ENCODE measurements at places on chromosomes 7 and 10.

- DNase-seq = no peak
Observed at GRCh38 chr7:30745261-30745941, 6.5 kb upstream of the INMT start.

GRCh38 chr10:113776553-113776952, 25.1 kb downstream of the PLEKHS1 start:
- no peak for DNase-seq

DNA sequence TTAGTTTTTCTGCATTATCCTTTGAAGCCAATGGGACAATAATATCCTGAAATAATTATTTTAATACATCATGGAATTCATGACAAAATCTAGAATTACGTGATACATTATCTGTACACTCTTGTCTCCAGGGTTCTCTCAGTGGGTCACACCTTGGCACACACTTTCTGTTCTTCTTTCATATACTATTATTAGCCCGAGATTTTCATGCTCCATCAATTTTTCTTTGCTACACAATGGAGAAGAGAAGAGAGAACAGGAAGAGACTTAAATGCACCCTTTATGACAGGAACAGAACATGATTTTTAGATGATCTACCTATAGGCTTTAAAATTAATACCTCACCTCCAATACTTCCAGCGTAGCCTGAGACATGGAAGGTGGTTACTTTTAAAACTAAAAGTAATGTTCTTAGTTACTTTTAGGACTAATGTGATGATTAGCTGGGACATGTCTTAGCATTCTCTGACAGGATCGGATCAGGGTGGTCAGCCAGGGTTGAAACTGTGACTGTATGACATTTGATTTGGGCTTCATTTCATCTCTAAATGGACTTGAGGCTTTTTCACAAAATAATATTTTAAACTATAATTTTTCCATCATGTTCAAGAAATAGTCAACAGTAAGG, 148.2 kb upstream of the WNT16 start:
- DNase-seq = no peak

DNA sequence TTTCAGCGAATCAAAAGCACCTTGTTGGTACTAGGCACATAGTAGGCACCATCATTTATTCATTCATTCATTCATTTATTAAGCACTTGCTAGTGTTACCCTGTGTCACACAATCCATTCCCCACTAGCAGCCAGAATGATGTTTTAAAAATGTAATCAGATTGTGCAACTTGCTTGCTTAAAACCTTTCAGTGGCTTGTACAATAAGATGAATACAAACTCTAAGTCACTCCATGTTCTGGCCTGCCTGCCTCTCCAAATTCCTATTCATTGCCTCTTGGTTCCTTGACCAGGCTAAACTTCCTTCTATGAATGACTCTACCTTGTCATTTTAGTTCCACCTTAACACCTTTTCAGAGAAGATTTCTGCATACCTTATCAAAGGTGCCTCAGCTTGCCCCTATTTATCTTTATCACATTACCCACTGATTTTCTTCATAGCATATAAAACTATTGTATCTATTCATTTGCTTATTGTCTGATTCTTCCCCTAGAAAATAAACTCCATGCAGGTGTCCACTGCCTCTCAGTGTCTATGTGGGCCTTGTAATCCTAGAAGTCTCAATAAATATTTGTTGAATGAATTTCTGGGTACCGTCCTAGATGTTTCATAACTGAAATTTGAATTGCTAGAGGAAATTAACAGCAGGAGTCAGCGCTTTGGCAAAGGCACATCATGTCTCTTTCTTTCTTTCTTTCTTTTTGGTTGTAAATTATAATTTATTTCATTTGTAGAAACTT, 169.5 kb downstream of the TMEM26 start:
- DNase-seq = no peak

DNA sequence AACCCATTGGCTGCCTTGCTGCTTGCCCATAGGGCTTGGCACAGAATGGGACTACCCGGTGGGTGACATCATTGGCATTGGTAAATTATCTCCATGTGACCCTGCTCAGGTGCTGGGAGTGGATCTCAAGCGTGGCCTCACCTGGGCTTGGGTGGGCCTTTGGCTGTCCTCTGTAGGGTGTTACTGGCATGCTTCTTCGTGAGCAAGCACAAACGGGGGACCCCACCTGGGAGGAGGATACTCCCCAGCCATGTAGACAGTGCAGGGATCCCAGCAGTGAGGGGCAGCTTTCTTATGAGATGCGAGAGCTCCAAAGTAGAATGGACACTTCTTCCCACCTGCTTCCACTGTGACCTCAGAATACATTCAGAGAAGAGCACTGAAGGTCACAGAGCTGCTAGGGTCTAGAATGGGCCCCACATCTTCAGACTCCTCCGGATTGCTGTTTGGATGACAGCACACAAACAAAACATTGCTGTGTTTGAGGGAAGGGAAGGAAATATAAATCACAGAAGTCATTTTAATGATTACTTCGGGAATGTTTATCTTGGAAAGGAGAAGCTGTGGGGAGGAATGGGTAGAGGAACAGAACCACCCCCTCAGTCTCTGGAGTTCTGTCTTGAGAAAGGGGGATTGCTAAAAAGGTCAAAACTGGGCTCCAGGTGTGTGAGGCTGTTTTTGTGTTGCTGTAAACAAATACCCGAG, 75.9 kb downstream of the SH2D4B start:
- no peak for DNase-seq

- no peak for DNase-seq
Observed at GRCh38 chr10:30993155-30993554, 38.5 kb downstream of the ZNF438 start.

GRCh38 chr7:83021032-83021431, 141.7 kb downstream of the PCLO start:
- DNase-seq = no peak

DNA sequence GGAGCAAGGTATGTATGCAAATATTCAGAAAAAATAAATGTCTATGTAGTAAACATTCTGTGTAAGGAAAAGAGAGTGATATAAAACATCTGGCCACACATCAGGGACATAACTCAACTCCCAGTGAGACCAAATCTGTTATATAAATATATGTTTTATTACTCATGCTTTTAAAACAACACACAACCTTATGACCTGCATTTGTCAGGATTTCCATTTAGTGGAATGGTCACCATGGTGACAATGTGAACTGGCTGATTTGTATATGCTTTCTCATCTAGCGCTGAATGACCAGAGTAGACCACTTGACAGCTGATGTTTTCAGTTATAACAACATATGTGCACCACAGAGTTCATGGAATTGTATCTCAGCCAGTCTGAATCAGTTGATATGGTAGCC, 551.7 kb downstream of the HTR7 start:
- DNase-seq = no peak

DNA sequence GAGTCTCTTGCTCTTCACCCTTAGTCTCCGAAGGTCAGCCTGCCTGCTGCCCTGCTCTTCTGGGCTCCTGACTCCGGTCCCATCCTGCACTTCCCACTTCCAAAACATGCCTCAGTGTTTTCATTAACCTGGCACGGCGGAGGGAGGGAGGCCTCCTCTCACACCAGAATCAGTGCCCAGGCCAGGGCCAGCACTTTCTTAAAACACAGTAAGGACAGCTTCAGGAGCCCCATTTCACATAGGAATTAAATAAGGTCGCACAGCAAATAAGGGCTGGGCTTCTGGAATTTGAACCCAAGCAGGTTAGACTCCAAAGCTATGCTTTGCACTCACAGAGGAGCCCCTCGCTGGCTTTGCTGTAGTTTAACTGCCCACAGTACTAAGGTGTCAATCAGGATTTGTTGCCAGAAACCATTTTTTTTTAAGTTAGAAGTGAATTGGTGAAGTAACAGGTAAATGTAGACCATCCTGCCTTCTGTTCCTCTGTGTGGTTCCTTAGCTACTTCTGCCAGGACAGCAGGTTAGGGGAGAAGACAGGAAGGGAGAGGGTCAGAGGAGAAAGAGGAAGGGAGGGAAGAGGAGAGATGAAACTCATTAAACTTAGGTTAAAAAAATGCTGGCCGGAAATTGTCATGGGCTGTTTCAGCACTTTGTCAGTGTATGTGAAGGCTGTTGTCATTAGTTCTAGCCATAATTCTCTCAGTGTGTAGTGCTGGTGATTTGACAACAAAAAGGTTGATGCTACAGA, 1.1 kb downstream of the RASSF4 start:
- DNase-seq = no peak

DNA sequence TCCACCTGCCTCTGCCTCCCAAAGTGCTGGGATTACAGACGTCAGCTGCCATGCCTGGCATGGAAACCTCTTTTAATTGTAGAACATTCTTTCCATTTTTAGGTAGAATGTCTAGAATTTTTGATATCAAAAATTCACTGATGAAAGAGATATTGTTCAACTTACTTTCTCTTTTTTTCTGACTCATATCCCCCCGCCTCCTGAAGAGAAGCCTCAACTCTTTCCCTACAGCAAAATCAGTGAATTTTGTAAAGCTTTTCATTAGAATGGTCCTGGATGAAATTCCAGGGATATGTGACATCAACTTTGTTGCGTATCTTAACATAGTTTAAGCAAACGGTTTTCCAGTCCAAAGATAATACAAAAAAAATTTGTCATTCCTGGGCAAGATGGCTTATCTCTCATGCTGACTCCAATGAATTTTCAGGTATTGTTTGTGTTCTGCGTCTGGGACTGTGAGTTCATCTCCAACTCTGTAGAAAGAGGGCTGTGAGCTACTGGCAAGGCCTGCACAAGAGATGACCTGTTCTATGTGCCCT, 256.8 kb downstream of the BMPER start:
- DNase-seq = no peak

DNA sequence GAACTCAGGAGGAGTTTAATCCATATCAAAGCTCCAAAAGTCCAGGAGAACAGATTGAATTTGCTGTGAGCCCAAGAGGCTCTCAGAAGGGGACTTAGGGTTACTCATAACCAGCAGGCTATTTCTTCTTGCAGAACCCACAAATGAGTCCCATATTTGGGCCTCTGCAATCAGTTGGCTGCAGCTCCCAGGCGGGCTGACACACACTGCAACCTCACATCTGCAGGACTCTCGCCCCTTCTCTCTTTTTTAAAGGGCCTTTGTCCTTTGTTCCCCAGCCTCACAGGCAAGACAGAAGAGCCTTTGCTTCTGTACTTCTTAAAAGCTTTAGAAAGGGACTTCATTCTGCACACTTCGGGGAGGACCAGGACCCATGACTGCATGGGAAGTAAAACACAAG, 26.7 kb downstream of the CREB3L2 start:
- DNase-seq = peak; percentile 61

- peak; percentile 35 for DNase-seq
Observed at GRCh38 chr10:11165591-11166543, 148.2 kb downstream of the CELF2 start.

- DNase-seq = no peak
Observed at GRCh38 chr7:6096581-6096980, 65.4 kb downstream of the ANKRD61 start.

DNA sequence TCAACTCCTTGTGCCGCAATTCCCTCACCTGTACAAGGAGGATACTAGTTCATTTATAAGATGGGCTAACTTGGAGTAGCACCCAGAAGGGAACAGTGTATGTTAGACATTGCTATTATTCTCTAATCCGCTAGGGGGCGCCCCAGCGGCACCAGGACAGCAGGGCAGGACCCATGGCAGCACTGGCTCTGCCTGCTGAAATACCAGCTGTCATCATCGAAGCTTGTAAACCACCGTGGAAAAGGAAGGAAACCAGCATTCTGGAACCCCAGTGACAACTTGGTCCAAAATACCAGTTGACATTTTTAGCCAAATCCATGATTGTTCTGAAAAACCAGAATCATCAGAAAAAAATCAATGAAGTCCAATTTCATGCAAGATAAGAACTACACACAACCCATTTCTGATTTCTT, 134.4 kb downstream of the ITGA8 start:
- DNase-seq = peak; percentile 17

- DNase-seq = no peak
Observed at GRCh38 chr10:108443636-108444035, 1279.1 kb upstream of the SORCS1 start.

- DNase-seq = peak; percentile 52
Observed at GRCh38 chr7:137328373-137329120, 15.0 kb downstream of the PTN start.

DNA sequence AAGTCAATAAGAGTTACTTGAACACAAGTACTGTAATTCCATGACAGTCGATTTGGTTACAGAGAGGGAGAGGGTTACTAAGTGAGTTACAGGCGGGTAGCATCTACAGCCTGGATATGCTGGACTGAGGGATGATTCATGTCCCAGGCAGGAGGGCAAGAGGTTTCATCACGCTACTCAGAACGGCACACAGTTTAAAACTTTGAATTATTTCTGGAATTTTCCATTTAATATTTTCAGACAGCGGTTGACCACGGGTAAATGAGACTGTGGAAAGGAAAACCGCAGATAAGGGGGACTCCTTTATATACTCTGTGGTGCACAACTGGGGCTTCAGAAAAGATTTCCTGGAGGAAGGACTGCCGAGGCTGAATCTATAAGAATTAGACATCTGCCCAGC, 25.7 kb upstream of the LRRC4 start:
- no peak for DNase-seq

DNA sequence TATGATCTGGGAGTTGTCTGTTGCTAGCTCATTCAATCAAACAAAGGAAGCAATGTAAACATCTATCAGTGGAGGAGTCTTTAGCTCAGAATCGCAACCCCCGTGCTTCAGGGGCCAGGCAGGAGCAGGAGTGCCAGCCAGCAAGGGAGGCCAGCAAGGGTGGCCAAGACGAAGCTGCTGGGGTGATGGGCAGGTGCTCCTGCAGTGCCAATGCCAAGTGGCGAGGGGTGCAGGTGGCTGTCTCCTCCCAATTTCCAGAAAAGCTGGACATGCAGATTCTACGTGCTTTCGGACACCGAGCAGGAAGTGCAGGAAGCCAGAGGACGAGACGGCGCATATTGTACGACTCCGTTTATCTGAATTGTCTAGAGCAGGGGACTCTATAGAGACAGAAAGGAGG, 48.1 kb upstream of the EBF3 start:
- DNase-seq = no peak

- no peak for DNase-seq
Observed at GRCh38 chr10:24715246-24715769, 8.4 kb downstream of the ARHGAP21 start.

DNA sequence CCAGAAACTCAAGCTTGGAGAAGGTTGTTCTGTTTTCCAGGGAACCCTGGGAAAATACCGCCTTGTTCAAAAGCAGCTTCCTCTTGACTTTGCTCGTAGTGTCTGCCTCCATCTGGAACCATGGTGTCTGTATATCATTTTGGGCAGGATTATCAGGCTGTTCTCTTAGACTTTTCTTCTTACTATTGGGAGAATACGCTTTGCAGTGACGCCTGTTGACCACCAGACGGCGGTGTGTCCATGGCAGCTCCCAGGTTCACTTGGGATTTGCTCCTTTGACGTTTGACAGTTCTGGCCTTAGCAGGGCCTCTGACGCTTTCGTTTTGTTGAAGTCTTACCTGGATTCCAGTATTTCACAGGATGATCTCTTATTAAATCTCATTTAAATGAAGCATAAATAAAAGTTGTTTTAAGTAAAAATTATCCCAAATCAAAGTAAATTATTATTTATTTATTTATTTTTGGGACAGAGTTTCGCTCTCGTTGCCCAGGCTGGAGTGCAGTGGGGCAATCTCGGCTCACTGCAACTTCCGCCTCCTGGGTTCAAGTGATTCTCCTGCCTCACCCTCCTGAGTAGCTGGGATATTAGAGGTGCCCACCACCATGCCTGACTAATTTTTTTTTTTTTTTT, 41.8 kb upstream of the GJD4 start:
- DNase-seq = peak; percentile 71

GRCh38 chr7:37594602-37595001, 89.0 kb upstream of the GPR141 start:
- DNase-seq = no peak

Data from hippocampal formation (tissue), 2 donors.